Fibroblast of skin of scalp (primary cell): ENCODE measurements at places on chromosomes 1 and 21.

DNA sequence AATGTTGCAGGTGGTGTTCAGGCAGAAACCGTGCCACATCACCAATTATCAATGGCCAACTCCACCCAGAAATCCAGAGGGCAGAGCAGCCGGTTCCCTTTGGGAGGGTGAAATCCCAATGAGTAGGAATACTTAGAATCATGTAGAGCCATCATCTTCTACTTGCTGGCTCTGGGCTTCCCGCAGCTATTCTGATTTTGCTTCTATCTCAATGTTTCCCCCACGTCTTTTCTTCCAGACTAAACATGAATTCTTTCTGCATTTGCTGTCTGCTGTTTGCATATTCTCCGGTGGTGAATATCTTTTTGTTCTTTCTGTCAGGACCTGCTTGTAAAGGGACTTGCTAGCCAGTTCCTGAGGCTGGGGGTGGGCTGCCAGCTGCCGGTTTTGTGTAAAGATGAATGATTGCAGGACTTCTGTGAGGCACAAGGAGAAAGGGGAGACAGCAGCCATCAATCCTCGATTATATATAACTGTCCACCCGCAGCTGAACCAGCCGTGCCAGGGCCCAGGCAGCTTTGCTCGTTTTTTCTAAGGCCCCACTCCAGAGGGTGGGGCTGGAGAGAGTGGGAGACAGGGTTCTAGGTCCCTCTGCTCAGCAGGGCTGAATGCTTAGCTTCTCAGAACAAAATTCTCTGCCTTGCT lies 33.2 kb downstream of the PRAMEF20 start:
- no peak for DNase-seq

- no peak for DNase-seq
Measured at GRCh38 chr1:192602757-192603156, 27.2 kb downstream of the RGS1 start.

DNA sequence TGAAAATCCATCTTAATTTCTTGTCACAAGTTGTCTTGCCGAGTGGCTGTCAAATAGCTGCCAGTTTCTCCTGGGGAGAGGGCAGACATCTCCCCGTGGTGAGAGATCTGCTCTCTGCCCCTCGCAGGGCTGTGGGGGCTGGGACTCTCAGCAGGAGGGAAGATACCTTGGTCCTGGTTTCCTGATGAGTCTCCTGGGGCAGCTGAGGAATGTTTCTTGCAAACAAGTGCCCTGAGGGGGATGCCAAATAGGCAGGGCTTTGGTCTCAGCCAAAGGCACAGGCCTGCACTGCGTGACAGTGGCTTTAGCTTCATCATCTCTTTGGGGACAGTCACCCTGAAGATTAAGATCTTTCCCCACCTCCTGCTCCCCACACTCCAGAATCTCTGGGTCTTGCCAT lies 40.9 kb downstream of the SYT6 start:
- peak; percentile 11 for DNase-seq

GRCh38 chr1:213564215-213564659 lies 423.5 kb upstream of the PROX1 start:
- DNase-seq, result no peak

DNA sequence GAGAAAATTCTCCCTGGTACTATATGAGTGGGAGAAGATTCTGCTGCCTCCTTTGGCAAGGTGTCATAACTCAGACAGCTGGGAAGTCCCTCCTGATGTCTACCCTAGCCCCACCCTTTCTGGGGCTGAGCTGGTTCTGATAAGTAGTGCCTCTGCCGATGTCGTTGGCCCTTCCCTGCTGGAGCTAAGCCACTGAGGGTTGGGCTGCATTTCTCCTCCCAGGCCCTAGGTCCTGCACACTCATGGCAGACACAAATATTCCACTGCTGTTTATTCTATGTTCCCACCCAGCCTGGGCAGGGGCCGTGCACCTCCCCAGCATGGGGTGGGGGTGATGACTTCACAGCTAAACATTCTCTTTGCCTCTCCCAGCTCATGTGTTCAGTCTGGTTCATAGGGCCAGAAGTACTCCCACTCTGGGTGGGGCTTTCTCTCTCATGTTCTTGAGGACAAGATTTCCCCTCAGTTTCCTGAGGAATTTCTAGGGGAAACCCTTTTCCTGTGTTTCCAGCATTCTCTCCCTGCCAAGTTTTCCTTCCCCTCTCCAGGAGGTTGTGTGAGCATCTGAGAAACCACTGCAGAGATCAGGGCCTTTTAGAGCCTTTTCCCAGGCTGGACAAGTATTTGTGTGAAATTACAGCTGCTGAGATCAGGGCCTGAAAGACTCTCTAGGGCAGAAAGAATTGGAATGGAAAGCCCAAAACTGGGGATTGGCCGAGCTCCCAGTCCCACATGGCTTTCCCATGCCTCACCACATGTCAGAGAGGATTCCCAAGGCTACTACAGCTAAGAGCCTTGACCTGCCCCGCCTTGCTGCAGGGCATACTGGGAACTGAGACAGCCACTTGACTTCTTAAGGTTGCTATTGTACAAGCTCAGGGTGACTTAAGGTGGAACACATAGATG lies 66.2 kb downstream of the ATP2B4 start:
- DNase-seq, result peak; percentile 98

GRCh38 chr1:241323514-241324195 lies 33.4 kb downstream of the RGS7 start:
- peak; percentile 46 for DNase-seq

GRCh38 chr1:110672753-110673108 lies 2.0 kb downstream of the KCNA3 start:
- no peak for DNase-seq

- no peak for DNase-seq
Measured at GRCh38 chr1:65527707-65528503, 107.4 kb downstream of the LEPR start.

GRCh38 chr21:31548688-31549087 lies 110.8 kb upstream of the SOD1 start:
- no peak for DNase-seq

- no peak for DNase-seq
Measured at GRCh38 chr1:208079161-208079560, 165.0 kb downstream of the PLXNA2 start.

- DNase-seq, result no peak
Measured at GRCh38 chr1:85049735-85050166, 1.5 kb upstream of the MCOLN3 start.

GRCh38 chr1:42164551-42165420 lies at the start of gene GUCA2A:
GUCA2A (minus strand) TSS chr1:42164745; CDS start chr1:42164712, 33 bp downstream.
- no peak for DNase-seq

GRCh38 chr1:44819608-44820327 lies 11.4 kb downstream of the BTBD19 start:
- DNase-seq, result peak; percentile 98

GRCh38 chr1:183198463-183198862 lies 12.4 kb downstream of the LAMC2 start:
- DNase-seq, result no peak

DNA sequence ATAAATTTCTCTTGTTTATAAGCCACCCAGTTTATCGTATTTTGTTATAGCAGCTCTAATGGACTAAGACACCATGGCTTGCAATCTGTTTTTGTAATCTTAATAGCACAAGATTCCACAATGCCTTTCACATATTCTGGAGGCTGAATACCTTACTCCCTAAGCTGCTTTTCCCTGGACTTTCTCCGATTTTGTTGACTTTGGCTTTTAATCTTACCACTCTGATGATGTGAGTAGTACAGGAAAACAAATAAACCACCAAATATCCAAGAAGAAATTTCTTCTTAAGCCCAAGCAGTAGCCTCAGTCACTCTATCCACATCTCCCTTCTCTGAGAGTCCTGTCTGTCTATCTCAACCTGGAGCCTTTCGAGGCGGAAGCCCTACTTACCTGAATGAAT lies 838.6 kb downstream of the LTN1 start:
- peak; percentile 11 for DNase-seq

GRCh38 chr1:196403803-196404690 lies 204.2 kb downstream of the KCNT2 start:
- DNase-seq, result peak; percentile 17

- peak; percentile 42 for DNase-seq
Measured at GRCh38 chr1:66182551-66183178, 351.3 kb upstream of the SGIP1 start.

- no peak for DNase-seq
Measured at GRCh38 chr1:243393096-243393495, 137.3 kb downstream of the SDCCAG8 start.
